ENCODE measurements at places on chromosomes 1 and 21.

DNA sequence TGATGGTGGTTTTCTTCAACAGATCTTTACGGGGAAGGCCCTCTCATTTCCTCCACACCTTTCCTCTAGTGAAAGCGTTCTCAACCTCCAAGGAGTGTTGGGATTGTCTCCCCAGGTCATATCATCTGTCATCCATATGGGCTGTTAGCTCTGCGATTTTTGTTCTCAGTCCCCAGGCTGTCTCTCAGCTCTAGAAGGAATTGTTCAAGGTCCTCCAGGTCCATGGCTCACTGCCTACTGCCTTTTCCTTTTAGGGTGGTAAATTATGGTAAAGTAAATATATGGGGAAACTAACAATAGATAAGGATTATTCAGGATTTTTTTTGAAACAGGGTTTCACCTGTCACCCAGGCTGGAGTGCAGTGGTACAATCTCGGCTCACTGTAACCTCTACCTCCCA, 37.6 kb downstream of the ELF3 start:
- DNase-seq, result no peak

GRCh38 chr21:31282095-31282709, 61.9 kb downstream of the TIAM1 start:
- DNase-seq, result no peak

DNA sequence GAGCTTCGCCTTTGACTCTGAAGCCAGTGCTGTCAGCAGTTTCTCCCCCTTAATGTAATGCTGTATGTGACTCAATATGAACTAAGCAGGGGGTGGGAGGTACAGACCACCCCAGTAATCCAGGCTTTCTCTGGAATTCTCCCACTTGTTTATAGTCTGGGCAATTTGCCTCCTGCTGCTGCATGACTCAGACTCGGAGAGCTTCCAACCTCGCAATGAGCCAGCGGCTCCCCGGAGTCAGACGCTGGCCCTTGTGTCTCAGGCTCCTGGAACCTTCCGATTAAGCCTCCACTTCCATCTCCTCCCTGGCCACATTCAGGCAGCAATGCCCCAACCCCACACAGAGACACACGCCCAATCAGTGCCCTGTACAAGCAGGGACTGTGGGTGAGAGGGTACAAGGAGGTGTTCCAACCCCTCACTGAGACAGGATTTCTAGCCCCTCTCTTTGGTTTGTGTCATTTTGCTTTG, 471.7 kb upstream of the VAMP3 start:
- peak; percentile 36 for DNase-seq

- no peak for DNase-seq
Observed at GRCh38 chr1:15282038-15282437, 35.0 kb downstream of the FHAD1 start.

- no peak for DNase-seq
Observed at GRCh38 chr1:100277866-100278265, 11.8 kb downstream of the RTCA start.

DNA sequence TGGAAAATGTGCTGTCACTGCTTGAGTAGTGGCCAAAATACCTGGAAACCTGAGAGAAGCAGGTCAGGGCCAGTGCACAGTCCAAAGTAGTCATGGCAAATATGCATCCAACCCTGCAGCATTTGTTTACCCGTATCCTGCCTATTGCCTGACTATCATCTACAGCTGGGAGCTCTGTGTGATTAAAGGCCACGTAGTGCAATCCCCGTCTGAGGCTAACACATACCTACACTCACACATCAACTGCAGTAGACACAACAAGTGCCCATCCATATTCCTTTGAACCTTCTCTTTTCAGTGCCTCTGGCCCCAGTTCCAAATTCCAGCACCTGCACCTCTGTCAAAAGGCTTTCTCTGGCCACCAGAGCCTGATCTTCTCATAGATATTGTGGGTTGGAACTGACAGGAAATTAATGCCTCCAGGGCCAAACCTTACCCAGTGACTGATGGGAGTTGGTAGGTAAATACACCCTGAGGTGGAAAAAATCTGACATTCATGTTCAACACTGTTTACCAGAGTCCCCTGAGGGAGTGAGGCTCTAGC, 383.0 kb downstream of the SETD4 start:
- DNase-seq, result no peak

- DNase-seq, result no peak
Observed at GRCh38 chr21:22927469-22927868, 1929.3 kb downstream of the NCAM2 start.

DNA sequence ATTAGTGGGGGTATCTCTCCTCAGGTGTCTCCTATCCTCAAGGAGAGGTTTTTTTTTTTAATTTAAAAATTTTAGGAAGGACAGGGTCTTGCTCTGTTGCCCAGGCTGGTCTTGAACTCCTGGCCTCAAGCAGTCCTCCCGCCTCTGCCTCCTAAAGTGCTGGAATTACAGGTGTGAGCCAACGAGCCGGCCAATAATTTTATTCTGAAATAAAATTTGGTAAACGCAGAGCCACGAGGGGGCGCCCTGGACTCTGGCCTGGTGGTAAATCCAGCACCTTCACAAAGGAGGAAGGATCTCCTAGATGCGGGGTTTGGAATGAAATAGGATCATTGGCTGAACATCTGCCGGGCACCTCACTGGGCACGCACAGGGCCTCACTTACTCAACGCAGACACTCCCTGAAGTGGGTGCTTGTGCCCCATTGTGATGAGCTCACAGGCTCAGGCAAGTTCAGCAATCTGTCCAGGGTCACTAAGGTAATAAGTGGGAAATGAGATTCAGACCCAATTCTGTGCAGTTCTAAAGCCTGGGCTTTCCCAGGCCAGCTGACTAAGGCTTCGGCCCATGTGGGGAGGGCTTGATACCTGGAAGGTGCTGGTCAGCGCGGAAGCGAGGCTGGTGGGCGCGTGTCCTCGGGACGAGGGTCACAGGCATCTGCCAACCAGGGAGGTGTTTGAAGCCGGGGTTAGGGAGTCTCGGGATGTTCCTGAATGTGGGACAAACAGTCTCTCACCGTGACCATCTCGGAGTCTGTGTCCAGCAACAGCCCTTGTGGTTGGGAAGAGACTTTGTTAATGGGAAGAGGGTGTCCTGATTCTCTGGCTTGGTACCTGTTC, 32.7 kb upstream of the ETV3 start:
- no peak for DNase-seq

GRCh38 chr1:232901255-232901654, 49.2 kb upstream of the NTPCR start:
- no peak for DNase-seq

- no peak for DNase-seq
Observed at GRCh38 chr21:44498280-44499210, 41.5 kb downstream of the KRTAP10-1 start.

- DNase-seq, result no peak
Observed at GRCh38 chr1:72516264-72516663, 233.9 kb upstream of the NEGR1 start.

DNA sequence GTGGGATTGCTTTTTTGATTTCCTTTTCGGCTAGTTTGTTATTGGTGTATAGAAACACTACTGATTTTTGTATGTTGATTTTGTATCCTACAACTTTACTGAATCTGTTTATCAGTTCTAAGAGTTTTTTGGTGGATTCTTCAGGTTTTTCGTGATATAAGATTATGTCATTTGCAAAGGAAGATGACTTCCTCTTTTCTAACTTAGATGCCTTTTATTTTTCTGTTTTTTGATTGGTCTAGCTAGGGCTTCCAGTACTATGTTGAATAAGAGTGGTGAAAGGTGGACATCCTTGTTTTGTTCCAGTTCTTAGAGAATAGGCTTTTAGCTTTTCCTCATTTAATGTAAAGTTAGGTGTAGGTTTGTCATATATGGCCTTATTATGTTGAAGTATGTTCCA, 13.1 kb upstream of the NHLH2 start:
- DNase-seq, result no peak

GRCh38 chr21:21165063-21165645, 166.9 kb downstream of the NCAM2 start:
- no peak for DNase-seq

DNA sequence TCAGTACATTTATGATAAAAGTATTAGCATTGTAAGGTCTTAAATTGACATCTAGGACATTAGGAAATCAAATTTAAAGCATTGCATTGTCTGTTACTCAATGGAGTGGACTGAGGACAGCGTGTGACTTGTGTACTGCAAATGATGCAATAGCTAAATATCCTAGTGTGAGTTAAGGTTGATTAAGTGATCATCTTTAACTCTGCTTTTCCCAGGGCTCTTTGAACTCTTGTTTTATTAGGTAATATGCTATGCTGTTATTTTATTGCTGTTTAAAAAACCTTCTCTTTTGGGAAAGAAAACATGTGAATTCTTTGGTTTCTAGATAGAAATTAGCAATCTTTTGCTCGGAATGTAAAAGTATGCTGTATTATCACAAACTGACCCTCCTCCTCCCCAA, 38.6 kb downstream of the NFIA start:
- no peak for DNase-seq

GRCh38 chr1:93677729-93678128, 3.9 kb downstream of the BCAR3 start:
- DNase-seq, result no peak

DNA sequence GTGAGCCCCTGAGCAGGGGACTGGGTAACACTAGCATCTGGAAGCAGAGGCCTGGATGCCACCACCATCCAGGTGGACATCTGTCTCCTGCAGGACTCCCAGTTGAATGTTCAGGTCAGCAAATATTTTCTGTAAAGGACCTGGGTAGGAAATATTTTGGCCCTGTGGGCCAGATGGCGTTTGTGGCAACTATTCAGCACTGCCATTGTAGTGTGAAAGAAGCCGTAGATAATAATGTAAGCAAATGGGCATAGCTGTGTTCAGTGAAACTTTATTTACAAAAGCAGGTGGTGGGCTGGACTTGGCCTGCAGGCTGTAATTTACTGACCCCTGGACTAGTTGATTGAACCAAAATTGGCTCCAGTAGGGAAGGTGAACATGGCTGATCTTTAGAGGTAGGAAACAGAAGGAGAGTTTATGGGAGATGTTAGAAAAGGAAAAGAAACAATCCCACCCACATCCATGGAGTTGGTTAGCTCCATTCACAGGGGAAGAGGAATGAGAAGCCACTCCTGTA, 20.0 kb upstream of the CD101 start:
- no peak for DNase-seq

- no peak for DNase-seq
Observed at GRCh38 chr1:173195596-173196088, 11.5 kb downstream of the TNFSF4 start.

DNA sequence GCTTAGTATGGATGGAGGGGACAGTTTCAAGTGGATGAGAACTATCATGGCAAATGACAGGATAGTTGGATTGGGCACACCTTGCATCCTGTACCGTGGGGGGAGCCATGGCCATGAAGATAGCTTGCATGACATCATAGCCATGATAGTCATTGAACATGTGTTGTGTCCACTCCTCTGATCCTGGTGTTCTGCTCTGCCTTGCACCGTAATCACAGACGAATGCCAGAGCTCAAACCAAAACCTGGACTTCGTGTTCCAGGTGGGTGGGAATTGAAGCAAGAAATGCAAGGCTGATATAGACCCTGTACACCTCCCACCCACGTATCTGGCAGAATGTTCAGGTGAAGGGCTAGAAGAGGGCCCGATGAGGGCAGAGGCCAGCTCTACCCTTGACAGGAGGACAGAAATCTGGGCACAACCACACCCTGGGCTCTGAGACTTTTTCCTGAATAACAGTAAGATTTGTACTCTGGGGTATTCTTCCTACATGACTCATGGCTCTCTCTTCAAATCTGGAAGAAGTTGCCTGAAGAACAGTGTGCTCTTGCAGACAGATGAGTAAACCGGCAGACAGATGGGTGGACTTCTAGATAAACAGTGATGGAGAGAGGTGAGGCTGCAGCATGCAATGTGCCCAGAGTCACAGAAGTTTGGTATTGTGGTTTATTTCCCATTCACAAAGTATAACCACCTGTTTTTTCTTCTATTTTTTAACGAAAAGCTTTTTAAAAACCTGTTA, 45.0 kb downstream of the KCNJ6 start:
- DNase-seq, result no peak

DNA sequence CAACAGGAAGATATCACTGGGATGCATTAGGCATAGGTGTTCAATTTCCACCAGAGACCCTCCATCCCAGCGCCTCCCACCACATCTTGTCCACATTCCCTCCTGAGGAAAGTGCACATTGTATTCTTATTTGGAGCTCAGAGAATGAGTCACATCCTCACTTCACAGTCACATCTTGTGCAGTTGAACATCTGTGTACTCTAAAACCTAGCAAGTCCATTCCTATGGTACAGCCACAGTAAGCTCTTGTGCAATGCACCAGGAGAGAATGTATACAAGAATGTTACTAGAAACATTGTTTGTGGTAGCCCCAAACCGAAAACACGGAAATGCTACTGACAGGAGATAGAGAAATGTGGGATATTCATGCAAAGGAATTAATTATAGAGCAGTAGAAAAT, 1.6 kb upstream of the KDF1 start:
- DNase-seq, result no peak

GRCh38 chr1:34188418-34188817, 11.7 kb downstream of the C1orf94 start:
- DNase-seq, result no peak

DNA sequence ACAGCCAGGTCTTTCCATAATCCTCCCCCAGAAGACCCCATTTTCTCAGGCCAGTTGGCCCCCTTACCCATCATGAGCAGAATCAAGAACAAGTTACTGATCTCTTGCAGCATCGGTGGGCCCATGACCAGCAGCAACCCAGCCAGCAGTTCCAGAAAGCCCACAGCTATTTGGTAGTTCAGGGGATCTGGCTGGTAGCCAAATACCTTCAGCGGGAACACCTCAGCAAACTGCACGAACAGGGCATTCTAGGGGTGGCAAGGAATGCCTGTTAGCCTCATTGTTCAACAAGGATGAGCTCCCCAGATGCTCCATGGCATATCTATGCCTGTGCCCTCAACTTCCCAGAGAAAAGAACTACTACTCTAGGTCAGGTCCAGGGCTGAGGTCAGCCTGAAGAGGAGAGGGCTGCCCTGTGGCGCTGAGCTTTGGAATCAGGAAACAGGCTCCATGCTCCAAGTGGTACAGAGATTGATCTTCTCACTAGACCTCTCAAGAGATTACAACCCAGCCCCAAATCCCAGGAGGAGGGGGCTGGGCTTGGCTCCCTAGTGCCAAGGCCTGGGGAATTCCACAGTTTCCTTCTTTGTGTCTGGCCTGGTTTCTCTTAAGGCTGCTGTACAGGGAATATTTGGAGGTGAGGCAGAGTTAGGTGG, 1.3 kb downstream of the TMEM35B start:
- DNase-seq, result no peak

DNA sequence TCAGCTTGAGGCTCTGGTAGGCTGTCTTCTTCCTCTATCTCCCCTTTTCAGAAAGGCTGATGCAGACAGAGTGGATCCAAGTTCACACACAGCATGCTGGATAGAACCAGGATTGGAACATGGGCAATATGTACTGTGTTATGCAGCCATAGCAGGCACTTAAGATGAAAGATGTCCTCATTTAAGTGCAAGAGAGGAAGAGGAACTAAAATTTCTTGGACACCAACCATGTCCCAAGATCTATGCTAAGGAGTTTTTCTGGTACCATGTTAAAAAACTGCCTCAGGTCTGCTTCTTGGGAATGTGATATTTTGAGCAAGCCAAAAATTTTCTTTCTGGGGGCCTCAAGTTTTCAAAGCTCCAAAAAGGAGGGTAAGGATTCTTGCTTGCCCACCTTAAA, 1.2 kb downstream of the SDHB start:
- DNase-seq, result no peak

All from C1 segment of cervical spinal cord (tissue), 14 donors.